ENCODE measurements at places on chromosomes 7 and 10. TPM values are rescaled to one million over a fixed set of nuclear protein-coding genes. Genes with fewer than 3 reads are reported as not detected.

DNA sequence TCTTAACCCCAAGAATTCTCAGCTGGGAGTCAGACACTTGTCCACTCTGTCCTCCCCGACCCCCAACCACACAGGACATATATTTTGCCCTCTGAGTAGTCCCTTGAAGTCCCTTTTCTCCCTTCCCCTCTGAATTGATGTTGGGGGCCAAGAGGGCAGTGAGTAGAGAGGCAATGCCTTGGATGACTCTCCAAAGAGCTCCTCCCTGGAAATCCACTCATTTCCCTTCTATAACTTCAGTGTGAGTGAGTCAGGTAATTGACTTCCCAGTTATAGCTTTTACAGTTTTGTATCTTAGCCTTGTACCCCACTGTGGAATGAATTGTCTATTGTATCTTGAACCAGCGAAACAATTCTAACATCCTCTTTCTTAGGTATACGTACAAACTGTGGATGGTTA lies 9.2 kb upstream of the ODAD2 start:
- no peak for DNase-seq
- no peak overlapping the region for H3K4me3 ChIP-seq
- no peaks in the 10 kb centered on the region for H3K4me1 ChIP-seq
- no peak overlapping the region for H3K27ac ChIP-seq
- no peaks in the 10 kb centered on the region for H3K27me3 ChIP-seq
- H3K36me3 ChIP-seq, result no peaks in the 10 kb centered on the region

DNA sequence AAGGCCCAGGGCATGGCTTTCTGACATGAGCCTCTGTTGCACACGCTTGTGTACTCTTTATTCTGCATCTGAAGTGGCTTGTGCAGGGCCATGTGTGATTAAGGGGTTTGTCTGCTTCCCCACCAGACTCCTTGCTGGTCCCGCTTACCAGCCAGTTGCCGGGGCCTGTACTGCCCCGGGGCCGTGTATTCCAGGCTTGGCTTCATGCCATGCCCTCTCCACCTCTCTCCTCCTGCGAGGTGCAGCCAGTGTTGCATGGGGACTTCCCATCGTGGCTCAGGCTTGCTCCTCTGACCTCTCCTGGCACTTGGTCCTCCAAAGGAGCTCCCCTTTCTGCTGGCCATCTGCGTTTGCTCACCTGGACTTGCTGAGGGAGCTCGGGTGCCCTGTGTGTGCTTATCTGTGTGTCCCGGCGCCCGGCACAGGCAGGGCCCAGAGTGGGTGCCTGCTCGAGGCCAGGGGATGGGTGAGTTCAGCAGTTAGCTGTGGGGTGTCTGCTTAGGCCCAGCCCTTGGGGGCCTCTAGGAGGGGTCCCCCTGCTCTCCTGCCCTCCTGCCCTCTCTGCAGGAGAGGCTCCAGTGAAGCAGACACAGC lies 11.0 kb upstream of the C10orf143 start:
- H3K36me3 ChIP-seq, result no peaks in the 10 kb centered on the region
- H3K27ac ChIP-seq, result no peak overlapping the region
- H3K4me1 ChIP-seq, result no peaks in the 10 kb centered on the region
- DNase-seq, result no peak
- H3K27me3 ChIP-seq, result no peaks in the 10 kb centered on the region
- H3K4me3 ChIP-seq, result no peak overlapping the region

- no peak overlapping the region for H3K4me3 ChIP-seq
- H3K36me3 ChIP-seq, result no peaks in the 10 kb centered on the region
- H3K27ac ChIP-seq, result no peak overlapping the region
- H3K27me3 ChIP-seq, result no peaks in the 10 kb centered on the region
Measured at GRCh38 chr10:77580482-77580881, 57.1 kb downstream of the KCNMA1 start.

GRCh38 chr10:47354900-47355299 lies 6.7 kb downstream of the RBP3 start:
- H3K4me3 ChIP-seq, result no peak overlapping the region
- H3K27ac ChIP-seq, result no peak overlapping the region

PDE6C gene
- not detected for total RNA-seq
